ENCODE measurements at places on chromosomes 2 and 18.

DNA sequence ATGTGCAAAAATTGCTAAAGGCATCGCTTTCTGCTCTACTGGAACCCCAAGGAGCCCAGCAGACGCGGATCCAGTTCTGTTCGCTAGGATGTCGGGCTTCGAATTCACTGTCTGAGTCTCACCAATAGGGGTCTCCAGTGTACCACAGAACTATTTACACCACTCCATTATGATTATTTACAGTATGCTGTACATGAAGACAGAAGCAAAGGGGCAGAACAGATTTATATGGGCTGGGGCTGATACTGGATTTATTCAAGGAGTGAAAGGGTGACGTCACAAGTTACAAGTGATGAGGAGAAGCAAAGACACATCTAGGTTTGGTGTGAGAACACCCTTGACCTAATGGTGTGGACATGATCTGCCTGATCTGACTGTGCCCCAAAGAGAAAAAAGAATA, 185.3 kb upstream of the ATP5MC3 start:
- H3K27ac ChIP-seq: no peak overlapping the region
- H3K27me3 ChIP-seq: peaks cover 15% of the 10 kb centered on the region
- no peak overlapping the region for H3K4me3 ChIP-seq

GRCh38 chr18:75783566-75784281, 356.2 kb upstream of the SMIM21 start:
- H3K27me3 ChIP-seq: peaks cover 13% of the 10 kb centered on the region
- DNase-seq: no peak
- H3K36me3 ChIP-seq: no peaks in the 10 kb centered on the region
- no peak overlapping the region for H3K27ac ChIP-seq
- no peak overlapping the region for H3K4me3 ChIP-seq

DNA sequence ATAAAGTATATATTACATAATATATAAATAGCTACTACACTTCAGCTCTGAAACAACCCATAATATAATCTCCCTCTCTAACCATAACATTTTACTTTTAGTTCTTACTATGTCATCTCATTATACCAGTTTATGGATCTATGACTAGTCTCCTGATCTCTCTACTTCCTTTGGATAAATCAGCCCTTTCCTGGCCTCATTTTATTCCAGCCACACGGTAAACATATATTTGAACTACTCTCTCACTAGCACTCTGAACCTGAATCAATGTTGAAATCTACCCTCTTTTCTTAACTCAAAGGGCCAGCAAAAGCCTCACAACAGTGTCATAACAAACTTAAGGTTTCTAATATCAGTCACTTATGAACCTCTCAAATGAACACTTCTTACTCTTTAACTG, 62.6 kb downstream of the BAZ2B start:
- H3K36me3 ChIP-seq: no peaks in the 10 kb centered on the region
- no peaks in the 10 kb centered on the region for H3K27me3 ChIP-seq
- no peak overlapping the region for H3K27ac ChIP-seq
- H3K4me1 ChIP-seq: no peaks in the 10 kb centered on the region
- no peak for DNase-seq

- no peak overlapping the region for H3K4me3 ChIP-seq
- no peaks in the 10 kb centered on the region for H3K27me3 ChIP-seq
- H3K4me1 ChIP-seq: peaks cover 40% of the 10 kb centered on the region
- no peak overlapping the region for H3K27ac ChIP-seq
- no peaks in the 10 kb centered on the region for H3K36me3 ChIP-seq
Measured at GRCh38 chr2:45889053-45889452, 237.6 kb downstream of the PRKCE start.

All from activated CD4-positive, alpha-beta T cell treated with anti-CD3 and anti-CD28 coated beads for 36 hours (primary cell).